Tongue (tissue), 3 donors: ENCODE measurements at places on chromosomes 12 and 14.

DNA sequence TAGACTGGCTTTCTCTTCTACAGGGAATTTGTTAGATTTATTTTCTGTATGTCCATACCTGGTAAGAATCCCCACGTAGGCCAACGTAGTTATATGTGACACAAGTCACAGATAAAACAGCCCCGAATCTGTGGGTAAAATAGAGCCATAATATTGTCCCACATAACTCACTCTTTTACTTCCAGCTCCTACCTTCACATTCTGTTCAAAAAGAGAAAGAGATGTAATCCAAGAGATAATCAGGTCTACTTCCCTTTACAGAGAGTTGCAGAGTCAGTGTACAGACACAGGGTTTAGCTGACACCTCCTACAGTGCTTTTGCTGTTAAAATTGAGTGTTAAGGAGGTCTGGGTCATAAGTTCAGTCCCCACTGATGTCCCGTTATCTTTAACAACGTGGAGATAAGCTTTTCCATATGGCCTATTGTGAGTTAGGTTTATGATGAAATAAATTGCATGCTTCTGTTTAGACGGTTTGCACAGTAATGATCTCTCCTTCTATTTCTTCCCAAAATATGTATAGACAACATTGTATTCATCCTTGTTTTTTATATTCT is 446.5 kb downstream of the ADAMTS20 start:
- DNase-seq = no peak

GRCh38 chr14:20733684-20734429 is 11.8 kb upstream of the EDDM3A start:
- no peak for DNase-seq

DNA sequence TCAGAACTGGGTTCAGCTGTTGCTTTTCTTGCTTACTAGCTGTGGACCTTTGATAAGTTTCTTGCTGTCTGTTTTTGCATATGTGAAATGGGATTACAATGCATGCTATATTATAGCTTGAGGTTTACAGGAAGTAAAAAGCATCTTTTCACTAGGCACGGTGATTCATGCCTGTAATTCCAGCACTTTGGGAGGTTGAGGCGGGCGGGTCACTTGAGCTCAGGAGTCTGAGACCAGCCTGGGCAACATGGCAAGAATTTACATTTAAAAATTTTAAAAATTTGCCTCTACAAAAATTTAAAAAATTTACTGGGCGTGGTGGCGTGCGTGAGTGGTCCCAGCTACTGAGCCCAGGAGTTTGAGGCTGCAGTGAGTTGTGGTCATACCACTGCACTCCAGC is 42.0 kb downstream of the CALM1 start:
- DNase-seq = no peak

DNA sequence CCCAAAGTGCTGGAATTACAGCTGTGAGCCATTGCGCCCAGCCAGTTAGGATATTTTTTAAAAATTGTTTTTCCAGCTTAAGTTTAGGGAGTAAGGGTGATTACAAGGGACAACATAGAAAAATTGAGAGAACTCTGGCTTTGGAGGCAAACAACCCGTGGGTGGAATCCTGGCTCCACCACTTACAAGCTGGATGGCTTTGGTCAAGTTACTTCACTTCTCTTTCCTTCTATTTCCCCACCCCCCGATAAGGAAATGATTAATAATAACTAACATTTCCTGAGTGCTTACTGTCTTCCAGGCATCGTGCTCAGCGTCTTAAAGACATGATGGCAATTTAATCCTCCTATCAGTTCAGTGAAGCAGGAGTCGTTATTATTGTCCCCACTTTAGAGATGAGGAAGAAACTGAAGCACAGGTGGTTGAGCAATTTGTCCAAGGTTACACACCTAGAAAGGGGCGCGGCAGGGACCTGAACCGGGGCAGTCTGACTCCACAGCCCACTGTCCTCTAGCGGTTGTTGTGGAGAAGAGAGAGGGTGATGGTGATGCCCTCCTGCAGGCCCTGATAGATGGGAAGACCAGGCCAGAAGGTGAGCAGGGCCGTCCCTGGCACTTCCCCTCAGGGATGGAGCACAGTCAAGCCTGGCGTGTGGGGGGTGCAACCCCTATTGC is 16.7 kb upstream of the FAIM2 start:
- DNase-seq = no peak

DNA sequence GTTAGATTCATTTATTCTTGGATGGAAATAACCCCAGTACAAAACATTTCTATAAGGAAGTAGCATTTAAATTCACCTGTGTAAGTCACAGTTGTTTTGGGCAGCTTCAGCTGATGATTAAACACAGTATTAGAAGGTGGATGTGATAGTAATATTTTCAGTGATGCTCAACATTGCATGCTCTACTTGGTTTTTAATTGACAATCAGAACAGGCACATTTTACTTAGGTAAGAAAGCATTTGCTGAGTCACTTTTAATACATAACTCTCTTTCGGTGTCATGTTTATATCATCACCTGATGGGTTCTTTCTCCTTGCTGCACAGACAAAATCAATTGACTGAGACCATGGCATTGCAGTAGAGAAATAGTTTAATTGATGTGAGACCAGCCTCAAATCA is 80.7 kb downstream of the CMAS start:
- DNase-seq = no peak

DNA sequence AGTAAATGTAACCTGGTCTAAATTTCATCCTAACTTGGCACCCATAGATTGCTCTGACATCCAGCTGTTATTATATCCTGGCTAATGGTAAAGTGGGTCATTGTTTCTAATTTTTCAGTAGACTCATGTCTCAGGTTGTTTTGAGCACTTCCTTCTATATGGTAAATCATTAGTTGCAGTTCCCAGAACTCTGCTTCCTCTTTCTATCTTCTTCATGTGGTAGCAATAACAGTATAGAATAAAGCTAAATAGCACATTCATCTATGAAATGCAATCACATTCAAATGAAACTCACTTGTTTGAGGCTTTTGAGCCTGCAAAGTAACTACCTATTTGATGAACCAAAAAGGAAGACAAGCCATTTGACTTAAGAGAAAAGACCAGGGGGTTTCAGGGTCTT is 65.1 kb upstream of the GZMB start:
- no peak for DNase-seq

GRCh38 chr12:1197264-1198018 is 206.4 kb downstream of the ERC1 start:
- no peak for DNase-seq

DNA sequence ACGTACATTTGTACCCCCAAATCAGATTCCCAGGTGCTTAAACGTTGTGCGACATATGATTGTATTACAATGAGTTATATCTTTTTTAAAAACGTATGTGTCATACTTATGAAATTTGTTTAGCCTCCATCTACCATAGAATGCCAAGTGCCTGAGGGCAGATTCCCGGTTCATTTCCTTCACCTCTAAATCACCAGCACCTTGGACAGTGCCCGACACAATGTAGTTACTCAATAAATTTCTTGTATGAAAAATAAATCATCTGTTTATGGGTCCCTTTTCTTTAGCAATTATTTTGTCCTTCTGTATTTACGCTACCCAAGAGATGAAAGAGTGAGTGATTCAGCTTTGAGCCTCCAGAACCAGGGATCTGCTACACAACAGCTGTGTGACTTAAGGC is 157.4 kb downstream of the TBX5 start:
- DNase-seq = no peak

DNA sequence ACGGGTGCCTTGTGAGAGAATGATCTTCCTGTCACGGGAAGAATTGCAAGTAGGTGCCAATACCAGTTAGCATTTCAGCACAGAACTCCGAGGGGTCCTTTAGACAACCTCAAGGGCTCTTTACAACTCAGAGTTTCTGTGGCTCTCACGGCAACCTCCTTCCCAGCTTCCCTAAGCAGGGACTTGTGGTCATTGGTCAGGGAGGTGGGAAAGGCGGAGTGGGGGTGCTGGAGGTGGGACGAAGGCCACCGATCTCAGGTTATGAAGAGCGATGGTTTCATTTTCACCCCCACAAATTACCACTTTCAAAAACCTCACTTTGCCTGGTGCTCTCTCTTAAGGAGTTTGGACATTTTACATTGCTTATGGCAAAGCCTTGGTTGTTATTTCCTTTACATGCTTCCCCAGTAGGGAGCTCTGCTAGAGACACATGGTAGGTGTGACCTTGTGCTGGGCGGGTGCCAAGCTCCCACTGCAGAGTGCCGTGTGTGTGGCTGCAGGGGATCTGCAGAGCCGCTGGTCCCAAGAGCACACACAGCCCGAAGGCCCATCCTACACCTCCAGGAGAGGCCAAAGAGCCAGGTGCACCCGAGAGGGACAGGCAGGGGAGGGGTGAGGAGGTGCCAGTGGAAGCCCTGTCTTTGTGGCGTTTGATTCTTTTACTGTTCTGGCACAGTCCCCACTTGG is 21.4 kb downstream of the BCL2L14 start:
- DNase-seq = no peak

DNA sequence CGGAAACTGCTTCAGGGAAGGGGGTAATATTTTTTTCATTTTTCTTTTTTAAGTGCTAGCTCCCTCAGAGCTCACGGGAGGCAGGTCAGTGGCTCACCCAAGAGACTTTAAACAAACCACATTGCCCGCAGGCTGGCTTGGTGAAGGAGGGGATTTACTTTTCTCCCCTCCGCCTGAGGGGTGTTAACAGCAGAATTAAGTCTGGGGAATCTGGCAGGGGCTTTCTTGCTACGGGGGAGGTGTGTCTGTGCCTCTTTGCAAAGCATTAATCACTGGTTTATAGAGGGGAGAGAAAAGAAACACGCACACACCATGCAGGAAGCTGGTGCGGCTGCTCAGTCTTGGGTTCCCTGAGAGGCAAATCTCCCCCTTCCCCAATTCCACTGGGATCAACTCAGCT is 26.2 kb upstream of the TBX3 start:
- DNase-seq = no peak

DNA sequence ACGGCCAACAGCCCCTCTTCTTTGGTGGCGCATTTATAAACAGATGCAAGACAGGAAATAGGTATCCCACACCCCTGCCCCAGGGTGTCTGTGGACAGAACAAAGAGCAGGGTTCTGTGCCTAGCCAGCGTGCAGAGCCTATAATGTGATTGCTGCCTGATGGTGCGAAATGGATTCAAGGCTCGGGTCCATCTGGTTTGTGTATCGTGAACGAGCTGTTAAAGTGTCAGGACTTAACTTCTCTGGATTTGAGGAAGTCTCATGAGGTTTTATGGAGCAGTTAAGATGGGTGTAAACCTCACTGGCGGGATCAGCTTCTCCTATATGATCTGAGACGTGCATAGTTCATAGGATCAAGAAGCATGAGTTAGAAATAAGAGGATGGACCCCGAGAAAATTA is 388.7 kb upstream of the TBX3 start:
- no peak for DNase-seq

DNA sequence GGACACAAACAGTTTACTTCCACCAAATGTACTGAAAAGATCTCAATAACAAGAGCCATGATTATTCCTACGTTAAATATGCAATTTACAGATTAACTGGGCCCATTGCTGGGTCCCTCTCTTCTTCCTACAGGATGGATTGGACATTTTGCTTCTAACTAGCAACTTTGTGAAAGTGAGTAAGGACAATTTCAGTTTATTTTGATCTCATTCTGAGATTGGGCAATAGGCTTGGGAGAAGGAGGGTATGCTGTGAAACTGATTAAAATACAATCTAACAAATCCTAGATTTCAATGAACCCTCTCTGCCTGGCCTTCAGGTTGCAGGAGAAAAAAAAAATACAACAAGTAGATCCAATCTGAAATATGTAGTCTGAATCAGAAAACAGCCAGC is 121.5 kb downstream of the PRKD1 start:
- DNase-seq = no peak

DNA sequence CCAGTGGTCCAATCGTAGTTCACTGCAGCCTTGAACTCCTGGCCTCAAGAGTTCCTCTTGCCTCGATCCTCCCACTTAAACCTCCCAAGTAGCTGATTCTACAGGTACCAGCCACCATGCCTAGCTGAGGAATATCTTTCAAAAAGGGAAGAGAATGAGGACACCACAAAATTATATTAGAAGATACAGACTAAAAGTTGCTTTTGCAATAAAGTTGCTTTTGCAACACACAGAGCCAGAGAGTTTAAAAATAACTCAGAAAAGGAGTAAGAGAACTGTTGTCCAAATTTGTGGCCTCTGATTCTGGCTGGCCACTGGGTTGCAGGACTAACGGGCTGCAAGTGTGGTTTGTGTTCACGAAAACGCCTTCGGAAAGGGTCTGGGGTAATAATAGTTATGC is 19.8 kb downstream of the TMEM253 start:
- DNase-seq = no peak

- no peak for DNase-seq
Observed at GRCh38 chr12:27293463-27293862, 39.2 kb upstream of the BMAL2 start.

- DNase-seq = no peak
Observed at GRCh38 chr14:36707570-36707969, 45.9 kb downstream of the PAX9 start.

DNA sequence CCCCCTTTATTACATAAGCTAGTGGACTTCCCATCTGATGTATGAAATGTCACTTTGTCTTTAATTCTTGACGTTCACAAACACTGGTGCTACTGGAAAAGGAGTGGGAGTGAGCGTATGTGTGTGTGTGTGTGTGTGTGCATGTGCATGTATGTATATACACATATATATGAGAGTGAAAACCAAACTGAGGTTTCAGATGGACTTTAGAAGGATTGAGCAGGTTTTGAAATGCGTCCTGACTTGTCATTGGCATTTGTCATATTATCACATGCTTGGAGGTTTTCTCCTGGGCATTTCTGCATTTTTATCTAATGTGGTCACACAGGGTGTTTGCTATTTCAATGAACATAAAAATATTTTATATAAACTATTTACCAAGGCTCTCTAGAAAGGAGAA is 1085.9 kb downstream of the BCL11B start:
- DNase-seq = no peak

DNA sequence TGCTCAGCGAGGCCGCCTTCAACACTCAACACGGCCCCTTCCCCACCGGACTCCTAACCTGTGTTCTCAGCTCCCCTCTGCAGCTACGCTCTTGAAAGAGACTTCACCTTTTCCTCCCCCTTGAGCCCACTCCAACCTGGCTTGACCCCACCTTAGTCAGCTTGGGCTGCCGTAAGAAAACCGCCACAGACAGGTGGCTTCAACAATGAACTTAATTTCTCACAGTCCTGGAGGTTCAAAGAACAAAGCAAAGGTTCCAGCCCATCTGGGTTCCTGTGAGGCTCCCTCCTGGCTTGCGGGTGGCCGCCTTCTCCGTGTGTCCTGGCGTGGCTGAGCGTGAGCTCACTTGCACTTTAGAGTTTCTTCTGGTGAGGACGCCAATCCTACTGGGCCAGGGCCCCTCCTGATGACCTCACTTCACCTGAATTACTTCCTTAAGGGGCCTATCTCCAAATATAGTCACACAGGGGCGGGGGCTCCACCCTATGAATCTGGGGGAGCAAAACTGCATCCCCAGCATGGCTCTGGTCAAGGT is 138.8 kb downstream of the CALM1 start:
- DNase-seq = no peak
